Effector memory CD4-positive, alpha-beta T cell (primary cell): ENCODE measurements at places on chromosomes 12 and 14.

GRCh38 chr14:23881282-23881681 lies 72.3 kb upstream of the DHRS4 start:
- no peaks in the 10 kb centered on the region for H3K27me3 ChIP-seq
- H3K36me3 ChIP-seq = no peaks in the 10 kb centered on the region
- no peak overlapping the region for H3K27ac ChIP-seq
- H3K4me1 ChIP-seq = no peaks in the 10 kb centered on the region
- DNase-seq = no peak
- no peak overlapping the region for H3K4me3 ChIP-seq

DNA sequence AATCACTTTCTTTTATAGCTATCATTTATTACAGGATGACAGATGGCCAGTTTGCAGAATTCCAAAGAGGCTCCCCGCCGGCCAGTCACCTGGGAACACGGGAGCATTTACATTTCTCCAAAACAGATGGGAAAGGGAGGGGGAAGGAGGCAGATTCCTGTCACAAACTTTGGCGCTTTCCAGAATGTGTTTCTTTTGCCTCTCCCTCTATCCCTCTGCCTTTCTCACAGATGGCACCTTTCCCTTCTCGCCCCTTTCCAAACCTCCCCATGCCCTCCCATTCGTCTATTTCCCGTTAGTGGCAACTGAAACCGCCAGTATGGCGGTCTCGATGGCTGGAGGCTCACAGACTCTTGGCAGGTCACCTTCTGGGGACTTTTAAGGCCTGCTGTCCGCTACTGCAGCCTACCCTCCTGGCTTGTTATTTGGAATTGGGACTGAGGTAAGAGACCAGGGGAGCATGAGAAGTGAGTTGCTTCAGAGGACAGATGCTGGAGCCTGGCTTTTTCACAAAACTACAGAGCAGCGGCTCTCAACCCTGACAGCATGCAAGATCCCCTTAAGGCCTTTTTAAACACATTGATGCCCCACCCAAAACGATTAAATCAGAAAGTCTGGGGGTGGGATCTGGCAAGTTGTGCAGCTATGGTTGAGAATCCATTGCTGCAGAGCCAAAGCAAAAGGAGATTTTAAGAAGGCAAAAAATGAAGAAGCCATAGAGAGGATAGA lies 161.5 kb upstream of the VASH1 start:
- no peaks in the 10 kb centered on the region for H3K4me1 ChIP-seq
- DNase-seq = no peak
- no peaks in the 10 kb centered on the region for H3K27me3 ChIP-seq
- no peak overlapping the region for H3K27ac ChIP-seq
- no peaks in the 10 kb centered on the region for H3K36me3 ChIP-seq

DNA sequence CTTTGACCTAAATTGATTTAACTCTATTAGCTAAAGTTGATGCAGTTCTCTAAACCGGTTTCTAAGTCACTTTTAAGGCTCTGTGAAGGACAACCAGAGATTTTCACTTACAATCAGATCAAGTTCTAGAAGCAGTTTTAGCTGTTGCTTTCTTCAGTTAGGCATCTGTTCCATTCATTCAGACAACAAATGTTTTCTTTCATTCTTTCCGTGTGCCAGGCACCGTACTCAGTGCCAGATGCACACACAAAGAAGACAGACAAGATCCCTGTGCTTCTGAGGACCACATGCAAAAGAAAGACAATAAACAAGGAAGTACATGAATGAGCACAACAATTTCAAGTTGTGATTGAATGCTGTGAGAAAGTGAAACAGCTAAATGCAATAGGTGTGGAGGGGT lies 11.1 kb upstream of the EGLN3 start:
- H3K4me3 ChIP-seq = no peak overlapping the region
- no peak for DNase-seq
- no peaks in the 10 kb centered on the region for H3K27me3 ChIP-seq
- no peak overlapping the region for H3K27ac ChIP-seq
- no peaks in the 10 kb centered on the region for H3K36me3 ChIP-seq

DNA sequence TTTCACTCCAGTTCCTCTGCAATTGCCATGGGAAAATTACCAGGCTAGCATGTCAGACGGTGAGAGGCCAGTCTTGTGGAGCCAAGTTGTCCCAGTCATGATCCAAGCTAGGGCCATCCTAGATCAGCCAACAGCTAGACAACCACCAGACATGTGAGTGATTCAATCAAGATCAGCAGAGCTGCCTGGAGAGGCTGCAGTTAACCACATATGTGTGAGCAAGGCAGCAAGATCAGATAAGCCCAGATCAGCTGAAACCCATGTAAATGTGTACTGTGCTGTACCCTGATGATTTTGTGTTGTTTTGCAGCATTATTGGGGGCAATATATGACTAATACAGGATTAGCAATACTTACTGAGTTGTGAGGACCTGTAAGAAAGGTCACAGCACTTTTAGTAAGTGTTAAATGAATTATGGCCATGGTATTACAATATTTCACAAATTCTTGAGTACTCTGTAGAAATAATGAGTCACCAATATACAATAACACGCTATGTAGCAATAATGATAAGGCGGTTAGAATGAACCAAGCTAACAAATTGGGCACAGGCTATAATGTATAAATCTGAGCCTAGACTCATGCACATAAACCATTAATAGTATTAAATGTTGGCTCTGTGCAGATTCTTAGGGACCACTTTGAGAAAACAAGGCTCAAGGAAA lies 91.4 kb downstream of the SUDS3 start:
- H3K27ac ChIP-seq = no peak overlapping the region
- no peak overlapping the region for H3K4me3 ChIP-seq
- no peaks in the 10 kb centered on the region for H3K4me1 ChIP-seq
- H3K27me3 ChIP-seq = no peaks in the 10 kb centered on the region

- H3K4me3 ChIP-seq = no peak overlapping the region
- no peak overlapping the region for H3K27ac ChIP-seq
- H3K4me1 ChIP-seq = no peaks in the 10 kb centered on the region
These were observed 20.3 kb upstream of the ADGRD1 start for GRCh38 chr12:130933269-130933995.

GRCh38 chr12:615620-616019 lies 47.6 kb downstream of the NINJ2 start:
- H3K4me3 ChIP-seq = no peak overlapping the region
- H3K4me1 ChIP-seq = no peaks in the 10 kb centered on the region
- no peak for DNase-seq
- H3K36me3 ChIP-seq = no peaks in the 10 kb centered on the region
- H3K27ac ChIP-seq = no peak overlapping the region

- DNase-seq = no peak
- no peaks in the 10 kb centered on the region for H3K27me3 ChIP-seq
- H3K4me1 ChIP-seq = no peaks in the 10 kb centered on the region
- no peaks in the 10 kb centered on the region for H3K36me3 ChIP-seq
- H3K4me3 ChIP-seq = no peak overlapping the region
These were observed 167.9 kb downstream of the PHETA1 start for GRCh38 chr12:111201036-111201435.

GRCh38 chr14:106841701-106842100 lies 1315.3 kb downstream of the TMEM121 start:
- no peak for DNase-seq
- no peaks in the 10 kb centered on the region for H3K4me1 ChIP-seq
- no peak overlapping the region for H3K27ac ChIP-seq
- H3K27me3 ChIP-seq = no peaks in the 10 kb centered on the region

DNA sequence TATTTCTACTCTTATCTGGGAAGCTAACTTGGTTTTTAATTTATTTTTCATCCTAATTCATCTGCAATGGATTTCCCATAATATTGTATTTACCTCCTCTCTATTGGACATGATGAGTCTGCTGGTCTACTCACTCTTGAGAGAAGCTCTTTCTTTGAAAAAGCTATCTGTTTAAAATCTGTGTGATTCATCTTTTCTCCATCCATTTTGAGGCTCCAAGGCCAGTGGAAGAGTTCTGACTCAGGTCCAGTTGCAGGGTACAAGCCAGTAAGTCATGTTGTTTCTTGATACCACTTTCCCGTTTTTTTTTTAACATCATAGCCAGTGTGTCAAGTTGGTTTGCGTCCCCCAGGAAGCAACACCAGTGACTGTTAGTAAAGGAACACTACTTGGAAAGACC lies 160.3 kb upstream of the BMP4 start:
- H3K4me3 ChIP-seq = no peak overlapping the region
- no peaks in the 10 kb centered on the region for H3K4me1 ChIP-seq
- H3K36me3 ChIP-seq = no peaks in the 10 kb centered on the region
- H3K27ac ChIP-seq = no peak overlapping the region
- H3K27me3 ChIP-seq = no peaks in the 10 kb centered on the region

DNA sequence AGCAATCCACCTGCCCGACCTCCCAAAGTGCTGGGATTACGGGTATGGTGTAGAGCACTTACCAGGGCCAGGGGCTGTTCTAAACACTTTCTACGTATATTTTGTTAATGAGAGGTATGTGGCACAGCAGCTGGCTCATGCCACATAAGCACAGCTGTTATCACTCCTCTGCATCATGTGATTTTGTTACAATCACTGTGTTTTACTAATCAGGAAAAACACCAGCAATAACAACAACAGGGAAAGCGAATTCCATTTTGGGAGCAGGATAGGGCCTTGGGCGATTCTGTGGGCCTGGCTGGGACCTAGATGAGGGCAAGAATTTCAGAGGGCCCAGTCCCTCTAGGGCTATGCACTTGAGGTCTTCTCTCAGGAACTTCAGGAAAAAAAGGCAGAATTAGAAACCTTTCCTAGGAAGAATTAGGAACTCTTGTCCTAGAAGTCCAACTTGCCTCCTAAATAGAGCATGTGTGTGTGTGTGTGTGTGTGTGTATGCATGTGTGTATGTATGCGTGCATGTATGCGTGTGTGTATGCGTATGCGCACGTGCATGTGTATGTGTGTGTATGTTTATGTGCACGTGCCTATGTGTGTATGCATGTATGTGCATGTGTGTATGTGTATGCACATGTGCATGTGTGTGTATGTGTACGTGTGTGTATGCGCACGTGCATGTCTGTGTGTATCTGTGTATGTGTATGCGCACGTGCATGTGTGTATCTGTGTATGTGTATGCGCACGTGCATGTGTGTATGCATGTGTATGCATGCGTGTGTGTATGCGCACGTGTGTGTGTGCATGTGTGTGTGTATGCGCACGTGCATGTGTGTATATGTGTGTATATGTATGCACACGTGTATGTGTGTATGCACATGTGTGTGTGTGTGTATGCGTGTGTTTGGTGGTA lies 41.8 kb upstream of the CORO1C start:
- no peaks in the 10 kb centered on the region for H3K27me3 ChIP-seq
- H3K27ac ChIP-seq = no peak overlapping the region
- no peaks in the 10 kb centered on the region for H3K36me3 ChIP-seq

DNA sequence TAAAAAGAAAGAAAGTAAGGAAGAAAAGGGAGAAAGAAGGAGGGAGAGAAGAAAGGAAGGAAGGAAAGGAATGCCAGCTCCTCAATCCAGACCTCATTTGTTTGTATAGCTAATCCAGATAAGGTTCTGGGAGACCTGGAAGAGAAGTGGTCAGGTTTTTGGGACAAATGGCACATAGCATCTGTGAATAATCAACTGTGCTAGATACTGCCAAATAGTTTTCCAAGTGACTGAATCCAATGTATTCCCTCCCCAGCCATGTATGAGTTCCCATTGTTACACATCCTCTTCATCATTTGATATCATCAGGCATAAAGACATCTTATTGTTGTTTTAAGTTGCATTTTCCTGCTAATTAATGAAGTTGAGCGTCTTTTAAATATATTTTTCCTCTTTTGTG lies 18.6 kb upstream of the PTGR2 start:
- H3K4me1 ChIP-seq = no peaks in the 10 kb centered on the region
- DNase-seq = no peak
- no peak overlapping the region for H3K4me3 ChIP-seq
- H3K27me3 ChIP-seq = no peaks in the 10 kb centered on the region
- no peaks in the 10 kb centered on the region for H3K36me3 ChIP-seq
- H3K27ac ChIP-seq = no peak overlapping the region

DNA sequence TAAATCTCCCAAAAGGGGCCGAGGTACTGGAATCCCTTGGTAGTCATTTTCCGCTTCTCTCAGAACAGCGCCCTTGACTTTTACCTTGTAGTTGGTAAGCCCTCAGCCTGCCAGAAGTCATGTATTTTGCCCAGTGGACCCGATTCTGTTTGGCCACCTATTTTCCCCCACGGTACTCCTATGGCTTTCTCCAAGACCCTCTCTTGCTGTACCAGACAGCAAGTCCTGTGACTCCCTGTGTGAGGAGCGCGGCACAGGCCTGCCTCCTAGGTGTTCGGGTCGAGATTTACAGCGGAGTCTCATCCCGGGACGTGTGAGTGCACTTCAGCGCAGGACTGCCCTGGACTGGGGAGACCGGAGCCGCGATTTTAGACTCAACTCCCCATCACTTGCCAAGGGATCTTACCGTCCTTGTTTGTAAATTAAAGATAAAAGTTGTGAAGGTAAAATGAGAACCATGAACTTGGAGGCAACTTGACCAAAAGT lies 1.1 kb upstream of the MBD6 start:
- peak overlapping the region; percentile 41 for H3K4me3 ChIP-seq
- H3K4me1 ChIP-seq = peaks cover 39% of the 10 kb centered on the region
- DNase-seq = no peak
- no peaks in the 10 kb centered on the region for H3K27me3 ChIP-seq
- H3K36me3 ChIP-seq = peaks cover 25% of the 10 kb centered on the region
- H3K27ac ChIP-seq = peak overlapping the region; percentile 89

GRCh38 chr12:129079719-129080118 lies 226.4 kb downstream of the GLT1D1 start:
- no peaks in the 10 kb centered on the region for H3K36me3 ChIP-seq
- H3K27me3 ChIP-seq = no peaks in the 10 kb centered on the region
- no peak overlapping the region for H3K27ac ChIP-seq
- no peak overlapping the region for H3K4me3 ChIP-seq

DNA sequence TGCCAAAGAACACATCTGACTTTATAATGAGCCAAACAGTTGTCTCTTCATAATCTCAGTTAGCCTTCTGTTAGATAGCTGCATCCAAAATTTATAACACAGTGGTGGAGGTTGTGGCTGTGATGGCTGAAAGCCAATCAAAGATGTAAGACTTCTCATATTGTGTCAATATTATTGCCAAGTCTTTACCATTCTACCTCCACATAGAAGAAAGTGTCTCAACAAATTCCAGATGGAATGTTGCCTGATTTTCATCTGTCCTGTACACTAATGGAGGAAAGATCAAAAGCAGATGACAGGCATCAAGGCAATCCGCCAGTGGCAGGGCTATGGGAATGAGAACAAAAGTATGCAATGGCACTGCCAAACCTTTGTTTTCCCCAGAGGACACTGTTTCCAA lies 813.1 kb upstream of the NOVA1 start:
- DNase-seq = no peak
- H3K27me3 ChIP-seq = no peaks in the 10 kb centered on the region
- H3K4me1 ChIP-seq = no peaks in the 10 kb centered on the region
- no peaks in the 10 kb centered on the region for H3K36me3 ChIP-seq

- no peak overlapping the region for H3K27ac ChIP-seq
- H3K4me3 ChIP-seq = no peak overlapping the region
- H3K27me3 ChIP-seq = no peaks in the 10 kb centered on the region
- H3K36me3 ChIP-seq = peaks cover 85% of the 10 kb centered on the region
These were observed 46.9 kb downstream of the RAD52 start for GRCh38 chr12:902581-902980.

- no peak overlapping the region for H3K4me3 ChIP-seq
- no peaks in the 10 kb centered on the region for H3K27me3 ChIP-seq
- no peaks in the 10 kb centered on the region for H3K4me1 ChIP-seq
These were observed 28.3 kb downstream of the VDR start for GRCh38 chr12:47876440-47876960.

- no peak for DNase-seq
- no peak overlapping the region for H3K4me3 ChIP-seq
- H3K27me3 ChIP-seq = peaks cover 5% of the 10 kb centered on the region
These were observed 2.8 kb upstream of the CLEC9A start for GRCh38 chr12:10027721-10028120.
